ENCODE measurements at places on chromosomes 4 and X.

DNA sequence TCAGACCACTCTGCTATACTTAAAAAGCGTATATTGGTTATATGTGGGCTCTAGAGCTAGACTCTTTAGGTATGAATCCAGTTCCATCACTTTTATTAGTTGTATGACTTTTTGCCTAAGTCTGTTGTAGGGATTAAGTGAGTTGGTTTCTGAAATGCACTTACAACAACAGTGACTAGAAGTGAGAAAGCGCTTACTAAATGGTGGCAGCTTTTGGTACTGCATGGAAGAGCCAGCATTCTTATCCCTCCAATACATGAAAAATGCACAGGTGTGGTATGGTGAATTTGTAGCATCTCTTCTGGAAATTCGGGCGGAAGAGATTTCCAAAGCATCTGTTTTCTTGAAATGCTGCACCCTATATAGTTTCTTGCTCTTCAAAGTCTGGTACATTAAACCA lies 117.1 kb downstream of the SPANXA1 start:
- no peak for DNase-seq

- peak; percentile 58 for DNase-seq
These were observed 429.1 kb upstream of the INTU start for GRCh38 chr4:127203562-127204200.

DNA sequence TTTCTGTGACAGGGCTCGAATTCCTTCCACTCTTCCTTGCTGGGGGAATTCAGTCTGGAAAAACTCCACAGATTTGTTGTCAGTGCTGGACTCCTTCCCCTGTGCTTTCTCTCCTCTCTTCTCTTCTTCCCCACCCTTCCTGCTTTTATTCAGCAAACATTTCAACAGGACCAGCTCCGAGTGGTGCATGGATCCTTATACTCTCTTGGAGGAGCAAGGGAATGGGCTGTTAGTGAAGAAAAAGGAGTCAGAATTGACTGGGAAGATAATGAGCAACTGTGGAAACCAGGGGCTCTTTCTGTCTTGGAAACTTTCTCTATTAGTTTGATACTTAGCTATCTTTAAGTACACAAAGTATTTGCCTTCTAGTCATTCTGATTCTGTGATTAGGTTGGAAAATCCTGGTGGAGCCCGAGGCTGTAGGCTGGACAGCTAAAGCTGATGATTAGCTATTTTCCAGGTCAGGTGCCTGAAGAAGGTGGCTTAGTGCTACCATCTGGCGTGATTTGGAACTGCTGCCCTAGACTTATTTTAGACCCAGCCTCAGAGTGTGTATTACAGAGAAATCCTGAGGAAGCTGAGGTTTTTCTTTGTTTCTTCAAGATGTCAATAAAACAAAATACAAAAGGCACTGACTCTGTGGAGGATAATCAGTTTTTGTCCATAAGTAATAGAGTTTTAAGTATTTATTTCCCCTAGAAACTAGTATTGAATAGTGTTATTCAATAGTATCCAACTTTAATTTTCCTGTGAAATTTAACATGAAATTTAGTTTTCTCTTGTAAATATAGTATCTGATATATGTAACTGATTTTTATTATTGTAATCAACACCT lies 38.4 kb downstream of the NAP1L5 start:
- no peak for DNase-seq

DNA sequence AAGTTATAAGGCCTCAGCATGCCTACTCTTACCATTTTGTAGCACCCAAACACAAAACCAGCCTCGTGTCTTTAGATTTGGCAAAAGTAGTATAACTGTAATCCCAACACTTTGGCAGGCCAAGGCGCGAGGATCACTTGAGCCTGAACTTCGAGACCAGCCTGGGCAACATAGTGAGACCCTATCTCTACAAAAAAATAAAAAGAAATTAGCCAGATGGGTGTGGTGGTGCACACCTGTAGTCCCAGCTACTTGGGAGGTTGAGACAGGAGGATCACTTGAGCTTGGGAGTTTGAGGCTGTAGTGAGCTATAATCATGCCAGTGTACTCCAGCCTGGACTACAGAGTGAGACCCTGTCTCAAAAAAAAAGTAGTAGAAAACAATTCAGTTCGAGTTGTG lies 17.6 kb downstream of the SYAP1 start:
- no peak for DNase-seq

DNA sequence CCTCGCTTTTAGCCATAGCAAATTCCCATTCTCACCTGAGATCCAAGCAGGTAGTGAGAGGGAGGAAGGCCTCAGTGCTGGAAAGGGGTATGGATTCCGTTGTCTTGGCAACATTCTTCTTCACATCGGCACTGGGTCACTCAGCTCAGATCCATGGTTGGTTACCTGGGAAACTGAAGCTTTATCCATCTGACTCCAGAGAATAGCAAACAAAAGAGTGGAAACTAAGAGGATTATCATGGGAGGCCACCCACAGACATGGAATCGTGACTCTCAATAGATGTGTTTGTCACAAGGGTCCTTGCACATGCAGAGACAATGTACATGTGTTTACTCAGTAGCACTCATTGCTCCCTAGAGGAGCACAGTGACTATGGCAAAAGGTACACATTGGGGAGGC lies 81.0 kb downstream of the MAGED4 start:
- DNase-seq = no peak

- no peak for DNase-seq
These were observed 21.1 kb upstream of the HNRNPD start for GRCh38 chr4:82394896-82395295.

- no peak for DNase-seq
These were observed 279.8 kb downstream of the DHRSX start for GRCh38 chrX:2220829-2221567.

GRCh38 chrX:5388087-5388486 lies 840.6 kb downstream of the NLGN4X start:
- no peak for DNase-seq

DNA sequence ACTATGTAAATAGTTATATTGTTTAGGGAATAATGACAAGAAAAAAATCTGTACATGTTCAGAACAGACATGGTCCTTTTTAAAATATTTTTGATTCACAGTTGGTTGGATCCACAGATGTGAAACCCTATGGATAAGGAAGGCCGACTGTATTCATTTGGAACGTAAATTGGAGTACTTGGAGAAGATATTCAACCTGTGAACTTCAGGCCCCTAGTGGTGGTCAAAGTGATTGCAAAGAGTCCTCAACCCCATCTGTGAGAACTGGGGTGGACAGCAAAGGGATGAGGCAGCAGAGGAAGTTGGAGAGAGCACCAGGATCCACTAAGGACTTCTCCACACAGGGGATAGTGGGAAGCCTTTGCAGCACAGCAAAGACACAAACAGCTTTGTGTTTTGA lies 6.2 kb upstream of the CXCL13 start:
- DNase-seq = no peak

- DNase-seq = no peak
These were observed 69.3 kb downstream of the BTC start for GRCh38 chr4:74724979-74725378.

- no peak for DNase-seq
These were observed 23.8 kb upstream of the CXorf38 start for GRCh38 chrX:40671126-40671525.

DNA sequence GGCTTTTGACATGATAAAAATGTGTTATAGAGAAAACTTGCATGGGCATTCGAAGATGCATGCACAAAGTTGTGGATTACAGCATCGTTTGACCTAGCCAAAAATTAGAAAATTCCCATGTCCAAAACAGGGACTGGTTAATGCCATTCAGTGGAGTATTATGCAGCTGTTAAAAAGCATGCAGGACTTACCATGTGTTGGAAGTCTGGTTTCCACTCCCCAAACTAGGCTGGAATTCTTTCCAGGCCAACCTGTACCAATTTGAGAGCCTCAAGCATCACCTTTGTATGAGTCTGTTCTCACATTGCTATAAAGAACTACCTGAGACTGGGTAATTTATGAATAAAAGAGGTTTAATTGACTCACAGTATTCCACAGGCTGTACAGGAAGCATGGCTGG lies 45.9 kb upstream of the MTM1 start:
- no peak for DNase-seq

DNA sequence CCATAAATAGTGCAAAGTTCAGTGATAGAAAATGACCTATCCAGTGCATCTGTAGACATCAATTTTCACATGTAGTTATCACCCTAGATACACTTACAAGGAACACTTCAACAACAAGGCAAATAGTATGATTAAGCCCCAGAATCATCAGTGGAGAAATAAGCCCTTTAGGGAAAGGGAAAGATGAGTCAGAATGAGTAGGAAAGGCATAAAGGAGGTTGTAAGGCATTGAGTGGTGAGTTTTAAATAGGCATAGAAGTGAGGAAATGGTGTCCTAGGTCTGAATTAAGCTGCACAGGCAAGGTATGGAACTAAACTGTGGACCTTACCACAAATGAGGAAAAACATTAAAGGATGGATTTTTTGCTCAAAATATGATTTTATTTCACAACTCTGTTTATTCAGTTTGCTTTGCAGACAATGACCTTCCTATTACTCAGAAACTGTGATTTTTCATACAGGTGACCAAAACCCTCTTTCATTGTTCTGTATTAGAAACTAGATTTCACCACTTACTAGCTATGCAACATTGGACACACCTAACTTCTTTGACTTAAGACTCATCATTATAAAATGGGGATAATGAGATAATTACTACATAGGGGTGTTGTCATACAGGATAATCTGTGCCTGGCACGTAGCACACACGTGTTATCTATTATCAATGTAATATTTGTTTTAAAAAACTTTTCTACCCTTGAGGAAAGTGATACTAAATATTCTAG lies 57.0 kb upstream of the MAP9 start:
- no peak for DNase-seq

DNA sequence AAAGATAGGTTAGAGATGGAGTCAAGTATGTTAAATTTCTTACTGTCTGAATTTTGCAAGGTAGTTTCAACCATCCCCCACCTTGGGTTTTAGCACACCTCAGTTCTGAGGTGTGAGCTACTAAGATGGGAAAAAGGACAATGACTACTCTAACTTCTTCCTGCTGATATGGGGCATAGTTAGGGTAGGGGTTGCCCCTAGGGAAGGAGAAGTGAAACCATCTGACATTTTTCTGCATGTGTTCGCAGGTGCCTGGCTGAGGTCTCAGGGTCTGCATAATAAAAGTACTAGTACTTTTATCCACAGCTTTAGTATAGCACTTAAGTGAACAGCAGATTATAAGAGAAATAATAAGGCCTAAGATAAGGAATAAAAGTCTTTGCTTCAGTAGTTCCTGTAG lies 129.5 kb upstream of the CYSLTR1 start:
- DNase-seq = no peak

DNA sequence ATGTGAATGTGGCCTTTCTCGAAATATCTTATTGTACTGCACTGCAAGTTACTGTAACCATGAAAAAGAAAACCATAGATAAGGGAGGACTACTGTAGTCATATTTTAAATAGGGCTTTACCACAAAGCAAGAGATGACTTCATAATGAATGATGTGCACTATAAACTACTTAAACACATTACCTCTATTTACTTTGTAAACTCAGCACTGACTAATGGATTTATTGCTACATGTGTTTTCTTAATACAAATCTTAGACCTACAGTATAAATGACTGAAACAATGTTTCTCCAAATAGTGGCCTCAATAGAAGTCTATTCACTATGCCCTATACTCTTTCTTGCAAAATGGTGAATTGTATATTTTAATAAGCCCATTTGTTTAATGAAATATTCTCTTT lies 61.1 kb downstream of the HDX start:
- no peak for DNase-seq

DNA sequence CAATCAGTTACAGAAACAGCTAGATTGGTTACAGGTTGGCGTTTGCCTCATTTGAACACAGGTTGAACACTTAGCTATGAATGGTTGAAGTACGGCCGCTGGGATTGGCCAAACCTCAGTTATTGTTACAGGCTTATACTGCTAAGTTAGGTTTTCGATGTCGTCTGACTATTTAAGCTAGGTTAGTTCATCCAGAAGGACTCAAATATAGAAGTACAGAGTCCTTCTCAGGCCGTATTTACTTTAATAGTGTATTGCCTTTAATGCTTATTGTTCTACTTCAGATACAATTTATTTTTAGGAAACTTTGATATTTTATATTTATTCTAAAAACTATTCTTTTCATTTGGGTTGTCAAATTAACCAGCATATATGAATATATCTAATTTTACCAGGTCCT lies 334.7 kb downstream of the FAT4 start:
- DNase-seq = no peak

DNA sequence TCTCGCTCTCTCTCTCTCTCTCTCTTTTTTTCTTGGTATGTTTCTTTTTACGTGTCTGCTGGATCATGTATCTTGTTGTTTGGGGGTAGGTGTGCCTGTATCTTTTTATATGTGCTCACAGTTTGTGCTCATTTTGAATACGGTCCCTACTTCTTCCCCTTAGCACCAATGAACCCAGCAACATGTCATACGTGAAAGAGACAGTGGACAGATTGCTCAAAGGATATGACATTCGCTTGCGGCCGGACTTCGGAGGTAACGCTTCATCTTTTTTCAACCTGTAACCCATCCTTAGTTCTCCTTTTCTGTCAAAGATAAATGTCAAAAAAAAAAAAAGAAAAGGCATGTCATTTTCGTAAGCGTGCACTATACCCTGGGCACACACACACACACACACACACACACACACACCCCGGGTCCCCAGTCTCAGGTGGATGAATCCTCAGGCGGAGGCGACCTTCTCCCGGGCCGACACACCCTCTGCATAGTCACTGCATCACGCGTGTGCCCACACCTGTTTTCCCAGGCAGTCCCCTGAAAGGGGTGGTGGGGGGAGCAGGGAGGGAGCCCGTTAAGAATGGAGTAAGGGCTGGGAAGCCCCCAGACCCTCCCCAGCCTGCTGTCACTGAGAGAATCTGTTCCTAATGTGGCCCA lies 511 bp downstream of the GABRB1 start:
- DNase-seq = no peak

DNA sequence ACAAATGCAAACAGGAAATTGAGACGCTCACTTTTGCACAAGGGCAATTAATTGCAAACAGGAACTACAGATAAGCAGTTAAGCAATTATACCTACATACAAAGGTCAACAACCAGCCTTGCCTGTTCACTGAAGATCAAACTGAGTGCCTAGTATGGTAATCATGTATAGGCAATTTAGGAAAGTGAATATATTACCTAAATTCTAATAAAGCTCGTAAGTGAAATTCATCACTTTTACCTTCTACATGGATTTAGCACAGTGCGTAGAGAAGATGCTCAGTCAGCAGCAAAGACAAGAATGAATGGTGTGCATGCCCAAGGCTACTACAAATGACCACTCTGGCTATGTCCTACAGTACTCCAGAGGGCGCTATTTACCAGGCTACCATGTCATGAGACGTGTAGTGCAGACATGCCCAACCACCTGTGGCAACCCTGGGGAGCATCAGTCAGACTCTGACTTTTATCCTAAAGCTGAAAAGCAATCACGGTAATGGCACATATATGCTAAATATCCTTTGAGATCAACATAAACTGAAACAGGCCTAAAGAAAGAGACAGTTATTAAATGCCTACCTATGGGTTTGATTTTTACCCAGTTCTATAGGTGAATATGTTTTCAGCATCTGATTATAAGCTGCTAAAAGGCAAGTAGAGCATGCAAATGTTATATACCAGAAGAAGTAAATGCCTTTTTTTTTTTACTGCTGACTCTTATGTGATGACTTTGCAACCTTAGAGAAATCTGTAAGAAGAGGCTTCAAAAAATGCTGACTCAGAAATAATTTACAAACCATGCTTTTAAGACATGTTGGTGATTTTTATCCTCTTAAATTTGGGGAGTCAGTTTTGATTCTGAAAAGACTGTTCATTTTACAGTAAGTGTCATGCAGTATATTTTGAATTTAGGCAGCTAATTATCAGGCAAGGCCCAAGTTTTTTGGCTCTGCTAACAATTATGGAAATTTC lies 178.0 kb downstream of the PPP3CA start:
- DNase-seq = no peak

Data from non-pigmented ciliary epithelial cell (primary cell).